ENCODE measurements at places on chromosomes 11 and 22.

DNA sequence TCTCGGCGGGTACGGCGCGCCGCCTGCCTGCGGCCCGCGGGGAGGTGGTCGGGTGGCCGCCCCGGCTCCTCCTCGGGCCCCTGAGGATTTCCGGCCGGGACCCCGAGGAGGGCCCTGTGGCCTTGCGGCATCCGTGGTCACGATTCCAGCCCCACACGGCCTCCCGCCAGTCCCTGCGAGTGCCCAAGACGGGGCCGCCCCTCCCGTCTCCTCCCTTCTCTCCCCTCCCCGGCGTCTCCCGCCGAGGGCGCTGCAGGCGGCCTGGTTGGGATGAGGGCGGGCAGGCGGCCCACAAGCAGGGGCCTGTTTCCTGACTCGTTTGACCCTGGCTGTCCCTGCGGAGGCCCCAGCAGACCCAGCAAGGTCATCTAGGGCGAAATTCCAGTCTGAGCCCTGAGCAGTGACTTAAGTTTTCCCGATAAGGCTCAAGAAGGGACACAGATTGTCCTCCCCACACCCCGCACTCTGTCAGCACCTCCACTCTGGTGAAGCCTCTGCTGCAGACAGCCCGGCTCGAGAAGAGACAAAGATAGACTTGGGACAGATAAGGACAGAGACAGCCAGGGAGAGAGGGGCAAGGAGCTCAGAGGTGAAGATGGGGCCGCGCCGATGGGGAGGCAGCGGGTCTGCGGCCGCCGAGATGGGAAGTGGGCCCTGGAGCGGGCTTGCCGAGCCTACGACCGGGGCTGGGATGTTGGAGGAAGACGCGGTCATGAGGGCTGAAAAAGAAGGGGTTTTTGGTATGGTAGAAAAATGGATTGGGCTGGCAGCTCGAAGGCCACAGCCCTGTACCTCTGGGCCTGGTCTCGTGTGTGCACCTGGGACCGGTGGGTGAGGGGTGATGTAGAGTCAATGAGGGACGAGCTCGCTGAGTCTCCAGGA is 95.0 kb downstream of the SWAP70 start:
- DNase-seq = peak; percentile 69

- DNase-seq = no peak
These were observed 336.8 kb downstream of the CADM1 start for GRCh38 chr11:115167456-115167855.

DNA sequence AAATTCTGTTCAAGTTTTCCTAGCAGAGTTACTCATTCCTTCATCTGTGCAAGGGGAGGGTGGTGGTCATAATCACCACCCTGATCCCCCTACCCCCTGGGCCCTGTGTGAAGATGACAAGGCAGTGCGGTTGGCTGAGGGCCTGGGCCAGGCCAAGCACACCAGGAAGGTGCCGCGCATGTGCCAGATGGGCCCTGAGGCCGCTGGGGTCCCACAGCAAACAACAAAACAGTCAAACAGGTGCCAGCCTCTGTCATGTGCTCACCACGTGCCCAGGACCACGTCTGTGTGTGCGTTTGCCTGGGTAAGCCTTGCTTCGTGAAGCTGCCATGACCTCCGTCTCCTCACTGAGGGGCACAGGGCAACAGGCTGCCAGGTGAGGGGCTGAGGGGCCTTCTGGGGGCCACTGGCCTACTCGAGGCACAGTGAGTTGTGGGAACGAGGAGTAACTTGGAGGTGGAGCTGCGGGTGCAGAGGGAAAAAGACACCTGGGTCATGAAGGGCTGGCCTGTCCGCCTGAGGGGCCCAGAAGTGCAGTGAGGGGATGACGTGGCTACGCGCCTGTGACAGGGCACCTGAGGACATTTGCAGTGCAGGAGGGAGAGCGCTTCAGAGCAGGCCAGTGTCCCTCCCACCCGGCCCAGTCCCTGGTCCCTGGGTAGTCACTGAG is 25.8 kb downstream of the RSPH14 start:
- no peak for DNase-seq

DNA sequence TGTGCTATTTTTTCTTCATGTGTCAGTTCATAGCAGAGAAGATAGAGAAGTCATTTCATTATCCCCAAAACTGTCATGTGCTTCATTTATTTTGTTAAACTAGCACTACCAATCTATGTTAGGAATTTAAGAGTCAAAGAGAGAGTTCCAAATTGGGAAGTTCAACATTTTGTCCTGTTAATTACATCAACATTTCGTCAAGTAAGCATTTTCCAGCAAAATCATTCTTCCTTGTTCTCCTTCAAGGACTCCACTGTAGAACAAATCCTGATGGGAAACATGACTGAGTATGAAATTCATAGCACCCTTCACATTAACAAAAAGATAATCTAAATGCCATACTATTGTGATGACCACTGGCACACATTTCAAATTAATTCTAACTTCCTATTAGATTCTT is 59.1 kb downstream of the PACSIN2 start:
- DNase-seq = no peak

DNA sequence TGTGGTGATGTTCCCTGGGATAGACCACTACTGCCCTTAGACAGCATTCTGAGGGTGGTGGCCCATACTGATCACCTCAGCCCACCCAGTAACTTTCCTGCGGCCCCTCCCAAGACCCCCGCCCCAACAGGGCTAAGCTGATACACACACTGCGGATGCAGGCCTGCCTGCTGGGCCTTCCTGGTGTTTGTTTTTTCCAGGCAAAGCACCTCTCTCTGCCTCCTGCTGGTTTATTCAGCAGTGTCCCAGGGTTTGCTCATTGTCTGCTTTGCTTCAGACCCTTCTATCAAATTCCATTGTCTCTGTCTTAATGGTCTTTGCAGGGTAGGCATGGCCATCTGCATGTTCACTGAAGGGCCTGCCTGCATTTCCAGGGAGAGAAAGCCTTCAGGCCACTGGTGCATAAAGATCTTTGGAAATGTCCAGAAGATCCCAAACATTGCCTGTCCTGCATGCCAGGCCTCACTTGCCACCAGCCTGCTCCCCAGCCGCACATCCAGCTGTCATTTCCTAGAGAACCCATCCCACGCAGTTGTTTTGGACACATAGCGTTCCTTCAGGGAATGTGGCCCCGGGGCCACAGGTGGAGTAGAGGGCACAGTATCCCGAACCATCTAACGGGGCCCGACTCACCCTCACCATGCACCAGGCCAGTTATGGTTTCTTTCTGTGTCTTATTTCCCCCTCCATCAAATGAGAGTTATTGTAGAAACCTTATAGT is 50.2 kb downstream of the BCR start:
- no peak for DNase-seq

DNA sequence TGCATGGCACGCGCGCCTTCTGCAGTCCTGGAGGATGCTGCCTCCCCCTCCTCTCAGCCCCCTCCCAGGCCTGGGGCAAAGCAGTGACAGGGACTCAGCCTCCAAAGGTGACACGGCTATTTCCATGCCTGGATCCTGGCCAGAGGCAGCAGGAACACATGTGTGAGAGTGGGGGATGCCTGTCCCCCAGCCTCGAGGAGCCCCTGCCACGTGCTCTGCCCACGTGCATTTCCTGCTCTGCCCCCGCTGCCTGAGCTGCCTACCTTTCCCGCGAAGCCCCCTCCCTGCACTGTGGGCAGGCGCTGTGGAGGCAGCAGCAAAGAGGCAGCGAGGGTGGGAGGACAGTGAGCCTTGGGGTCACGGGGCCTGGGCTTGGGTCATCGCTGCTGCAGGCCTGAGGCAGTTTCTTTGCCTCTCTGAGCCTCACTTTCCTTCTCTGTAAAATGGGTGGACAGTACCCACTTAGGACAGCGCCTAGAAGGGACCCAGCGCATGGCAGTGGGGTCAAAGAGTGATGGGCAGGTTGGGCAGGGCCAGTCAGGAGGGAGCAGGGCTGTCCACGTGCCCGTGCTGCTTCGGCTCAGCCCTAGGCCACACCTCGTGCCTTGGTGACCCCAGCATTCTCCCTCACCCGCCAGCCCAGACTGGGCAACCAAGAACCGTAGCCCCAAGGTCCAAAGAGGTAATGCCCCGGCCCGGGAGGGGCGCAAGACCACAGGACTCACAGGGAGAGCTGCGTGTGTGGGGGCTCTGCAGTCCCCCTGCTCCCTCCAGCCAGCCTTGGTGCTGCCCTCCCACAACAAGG is 48.6 kb downstream of the FLRT1 start:
- DNase-seq = no peak

- DNase-seq = no peak
These were observed 45.6 kb downstream of the ARFGAP3 start for GRCh38 chr22:42811459-42811858.

- DNase-seq = no peak
These were observed 41.9 kb downstream of the DNHD1 start for GRCh38 chr11:6538945-6539344.

DNA sequence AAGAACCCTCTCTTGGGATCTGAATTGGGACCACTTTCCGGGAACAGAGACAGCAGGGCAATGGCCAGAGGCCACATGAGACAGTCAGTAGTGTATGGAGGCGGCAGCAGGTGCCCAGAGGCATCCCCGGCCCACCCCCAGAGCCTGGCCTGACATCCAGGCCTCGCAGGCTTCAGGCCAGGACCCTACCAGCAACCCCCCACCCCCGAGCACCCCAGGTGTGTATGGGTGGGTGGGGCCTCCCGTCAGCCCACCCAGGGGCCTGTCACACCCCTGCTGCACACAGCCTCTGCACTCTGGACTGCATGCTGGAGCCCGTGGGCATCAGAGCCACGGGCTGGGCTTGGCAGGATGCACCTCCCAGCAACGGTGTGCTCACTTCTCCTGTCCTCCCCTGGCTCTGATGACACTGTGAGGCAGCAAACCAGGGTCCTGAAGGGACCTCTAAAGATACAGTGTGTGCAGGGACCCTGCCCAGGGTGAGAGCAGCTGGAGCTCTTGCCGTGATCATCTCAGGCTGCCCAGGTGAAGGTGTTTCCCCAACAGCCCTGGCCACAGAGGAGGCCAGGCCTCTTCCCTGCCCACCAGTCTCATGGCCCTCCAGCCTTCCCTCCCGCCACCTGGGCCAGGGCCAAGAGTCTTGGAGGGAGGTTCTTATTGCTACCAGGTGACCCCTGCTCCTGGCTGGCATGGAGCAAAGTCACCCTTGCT is 88.8 kb upstream of the SEPTIN5 start:
- DNase-seq = no peak

DNA sequence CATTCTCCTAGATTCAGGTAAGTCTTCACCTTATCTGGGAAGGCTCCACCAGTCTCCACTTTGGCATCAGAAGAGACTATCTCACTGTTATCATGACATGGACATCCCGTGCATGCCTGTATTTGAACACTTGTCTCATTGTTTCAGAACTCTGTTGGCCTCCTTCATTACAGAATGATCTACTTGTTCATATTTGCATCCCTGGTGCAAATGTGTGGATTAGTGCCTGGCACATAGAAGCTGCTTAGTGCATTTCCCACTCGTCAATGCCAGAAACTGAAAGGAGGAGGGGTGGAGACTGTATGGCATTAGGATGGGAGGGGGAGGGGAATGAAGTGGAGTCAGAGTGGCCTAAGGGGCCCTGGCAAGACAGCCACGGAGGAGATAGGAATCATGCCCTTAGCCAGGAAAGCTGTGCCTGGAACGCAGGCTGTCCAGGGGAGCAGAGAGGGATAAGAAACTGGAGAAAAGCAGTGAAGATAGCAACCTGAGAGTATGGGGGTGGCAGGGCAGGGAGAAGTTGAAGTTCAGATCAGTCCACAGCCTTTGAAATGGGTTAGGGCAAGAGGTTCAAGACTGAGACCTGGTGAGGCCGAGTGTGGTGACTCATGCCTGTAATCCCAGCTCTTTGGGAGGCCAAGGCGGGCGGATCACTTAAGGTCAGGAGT is 53.8 kb upstream of the CAPRIN1 start:
- no peak for DNase-seq

- DNase-seq = peak; percentile 3
These were observed 249.0 kb downstream of the DYNC2H1 start for GRCh38 chr11:103358251-103358650.

Data from kidney glomerular epithelial cell (primary cell).